ENCODE measurements at places on chromosomes 16 and 17. TPM values are rescaled to one million over a fixed set of nuclear protein-coding genes. Genes with fewer than 3 reads are reported as not detected.

- H3K4me3 ChIP-seq = no peak overlapping the region
- no peak for DNase-seq
- no peaks in the 10 kb centered on the region for H3K27me3 ChIP-seq
- H3K4me1 ChIP-seq = peaks cover 23% of the 10 kb centered on the region
- H3K36me3 ChIP-seq = no peaks in the 10 kb centered on the region
These were observed 10.8 kb downstream of the IGFBP4 start for GRCh38 chr17:40453881-40454612.

Gene MT4
- total RNA-seq = not detected

DNA sequence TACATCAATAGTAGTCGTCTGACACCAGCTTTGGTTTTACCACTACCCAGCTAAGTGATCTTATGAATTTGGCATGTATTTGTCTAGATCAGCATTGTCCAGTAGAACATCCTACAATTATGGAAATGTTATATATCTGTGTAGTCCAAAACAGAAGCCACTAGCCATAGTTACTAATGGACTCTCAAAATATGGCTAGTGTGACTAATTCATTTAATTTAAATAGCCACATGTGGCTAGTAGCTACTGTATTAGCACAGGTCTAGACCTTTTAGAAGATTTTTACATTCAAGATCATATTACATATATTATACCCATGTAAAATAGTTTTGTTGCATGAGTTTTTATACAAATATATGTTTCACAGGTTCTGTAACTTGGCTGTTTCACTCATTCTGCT, 27.0 kb upstream of the NFAT5 start:
- H3K4me1 ChIP-seq = no peaks in the 10 kb centered on the region
- no peaks in the 10 kb centered on the region for H3K36me3 ChIP-seq
- H3K4me3 ChIP-seq = no peak overlapping the region
- no peaks in the 10 kb centered on the region for H3K27me3 ChIP-seq

Gene RAB11FIP4
- 0.09 TPM for total RNA-seq

GRCh38 chr16:5054876-5055865, 10.6 kb downstream of the C16orf89 start:
- DNase-seq = no peak
- H3K27ac ChIP-seq = no peak overlapping the region
- H3K27me3 ChIP-seq = no peaks in the 10 kb centered on the region
- no peak overlapping the region for H3K4me3 ChIP-seq
- H3K36me3 ChIP-seq = no peaks in the 10 kb centered on the region

DNA sequence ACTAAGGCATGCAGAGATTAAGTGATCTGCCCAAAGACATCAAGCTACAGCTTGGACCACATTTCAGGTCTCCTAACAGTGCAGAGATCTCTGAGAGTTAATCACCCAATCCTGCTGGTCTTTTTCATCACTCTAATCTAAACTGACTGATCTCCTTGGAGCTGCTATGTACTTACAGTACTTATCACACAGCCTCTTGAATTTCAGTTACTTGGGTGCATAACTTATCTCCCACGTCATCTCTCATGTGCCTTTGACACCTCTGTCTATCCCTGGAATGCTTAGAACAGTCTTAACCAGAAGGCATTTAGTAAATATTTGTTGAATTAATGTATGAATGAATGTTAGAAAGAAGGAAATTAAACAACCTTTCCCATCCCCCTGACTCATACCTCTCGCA, 139.0 kb downstream of the SNX11 start:
- H3K4me1 ChIP-seq = no peaks in the 10 kb centered on the region

Gene KIF19
- 0.41 TPM for total RNA-seq

GRCh38 chr16:88550246-88550661, 19.9 kb upstream of the ZC3H18 start:
- H3K4me3 ChIP-seq = no peak overlapping the region
- no peaks in the 10 kb centered on the region for H3K4me1 ChIP-seq
- no peak for DNase-seq

DNA sequence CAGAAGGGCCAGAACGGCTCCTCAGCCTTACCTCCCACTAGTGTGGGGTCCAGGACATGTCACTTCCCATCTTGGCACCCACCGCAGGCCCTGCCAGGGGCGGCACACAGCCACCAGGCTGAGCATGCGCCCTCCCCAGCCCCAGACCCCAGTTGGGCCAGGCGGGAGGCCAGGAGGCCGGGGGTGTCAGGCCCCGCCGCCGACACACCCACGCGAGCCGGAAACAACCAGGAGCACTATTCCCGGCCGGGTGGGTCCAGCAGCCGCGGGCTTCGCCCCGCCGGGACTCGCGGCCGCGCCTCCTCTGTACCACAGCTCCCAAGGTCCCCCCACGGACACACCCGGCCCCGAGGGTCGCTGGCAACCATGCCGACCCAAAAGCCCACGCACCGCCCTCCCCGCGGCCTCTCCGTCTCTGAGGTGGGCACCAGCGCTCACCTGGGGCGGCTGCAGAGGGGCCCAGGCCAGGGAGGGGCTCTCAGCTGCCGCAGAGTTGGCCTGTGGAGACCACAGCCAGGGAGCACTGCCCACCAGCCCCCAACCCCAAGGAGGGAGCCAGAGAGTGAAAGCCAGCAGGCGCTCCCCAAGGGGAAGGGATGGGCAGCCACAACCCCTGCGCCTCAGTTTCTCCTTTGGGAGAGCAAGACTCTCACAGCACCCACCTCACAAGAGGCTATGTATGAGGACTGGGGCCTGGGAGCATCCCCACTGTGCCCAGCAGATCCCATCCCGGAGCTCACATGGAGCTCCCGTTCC, 18.0 kb downstream of the B9D1 start:
- no peak overlapping the region for H3K4me3 ChIP-seq
- H3K27ac ChIP-seq = no peak overlapping the region
- no peak for DNase-seq
- H3K36me3 ChIP-seq = no peaks in the 10 kb centered on the region
- no peaks in the 10 kb centered on the region for H3K27me3 ChIP-seq
- peaks cover 22% of the 10 kb centered on the region for H3K4me1 ChIP-seq

DNA sequence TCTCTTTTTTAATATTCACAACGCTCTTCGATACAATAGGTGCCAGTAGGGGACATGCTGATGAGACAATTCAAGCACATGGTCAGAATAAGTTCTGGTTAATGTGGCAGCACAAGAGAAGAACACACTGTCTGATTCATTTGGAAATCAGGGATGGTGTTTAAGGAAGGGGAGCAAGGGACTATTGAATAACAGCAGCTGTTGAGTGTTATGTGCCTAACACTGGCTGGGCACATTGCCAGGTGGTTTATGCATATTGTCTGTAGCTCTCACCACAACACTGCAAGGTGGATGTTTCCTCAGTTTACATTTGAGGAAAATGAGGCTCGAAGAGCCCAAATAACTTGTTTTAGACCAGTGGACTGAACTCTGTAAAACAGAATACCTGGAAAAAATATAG, 44.2 kb downstream of the LYRM9 start:
- DNase-seq = no peak
- no peaks in the 10 kb centered on the region for H3K36me3 ChIP-seq
- H3K4me3 ChIP-seq = no peak overlapping the region
- H3K27ac ChIP-seq = no peak overlapping the region
- no peaks in the 10 kb centered on the region for H3K4me1 ChIP-seq

- no peak for DNase-seq
- H3K27ac ChIP-seq = no peak overlapping the region
- no peaks in the 10 kb centered on the region for H3K4me1 ChIP-seq
- no peak overlapping the region for H3K4me3 ChIP-seq
These were observed 109.6 kb downstream of the CNTNAP4 start for GRCh38 chr16:76386784-76387183.

Gene PDIA2
- not detected for total RNA-seq

DNA sequence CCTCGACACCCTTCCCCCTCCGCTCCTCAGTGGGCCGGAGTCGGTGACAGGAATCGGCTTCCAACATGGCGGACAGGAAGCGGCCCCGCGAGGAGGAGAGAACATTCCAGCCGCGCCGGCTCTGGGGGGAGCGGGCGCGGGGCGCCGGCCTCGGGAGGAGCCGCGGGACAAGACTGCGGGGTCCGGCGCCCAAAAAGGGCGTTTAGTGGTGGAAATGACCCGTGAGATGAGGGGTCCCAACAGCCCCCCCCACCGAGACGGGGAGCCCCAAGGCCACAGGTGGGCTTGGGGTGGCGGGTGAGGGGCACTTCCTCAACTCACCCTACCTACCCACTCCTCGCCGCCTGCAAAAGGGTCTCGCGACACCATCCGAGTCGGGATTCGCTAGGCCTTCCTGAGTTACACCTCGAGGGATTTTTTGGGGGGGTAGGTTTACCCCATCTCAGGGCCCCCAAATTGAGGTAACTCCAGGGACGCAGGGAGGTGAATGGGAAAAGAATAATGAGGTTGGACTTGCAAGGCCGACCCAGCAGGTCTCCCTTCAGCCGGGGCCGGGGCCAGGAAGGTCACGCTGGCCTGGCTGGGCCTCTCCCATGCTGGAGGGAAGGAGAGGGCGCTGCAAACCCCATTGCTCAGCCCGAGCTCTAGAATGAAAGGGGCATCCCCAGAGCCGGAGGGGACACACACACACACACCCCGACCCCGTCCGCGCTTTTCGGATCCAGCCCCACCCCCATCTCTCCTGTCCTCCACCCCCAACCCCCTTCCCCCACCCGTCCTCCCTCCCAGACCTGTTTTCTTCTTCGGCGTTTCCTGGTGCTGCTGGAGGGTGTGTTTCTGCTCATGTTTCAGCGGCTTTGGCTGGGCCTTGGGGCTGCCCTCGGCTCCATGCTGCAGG, 707 bp downstream of the NUFIP2 start:
- H3K4me3 ChIP-seq = peak overlapping the region; percentile 97
- peak overlapping the region; percentile 99 for H3K27ac ChIP-seq
- DNase-seq = peak; percentile 28
- H3K4me1 ChIP-seq = peaks cover 33% of the 10 kb centered on the region
- no peaks in the 10 kb centered on the region for H3K36me3 ChIP-seq

- no peak overlapping the region for H3K4me3 ChIP-seq
- DNase-seq = no peak
- H3K27ac ChIP-seq = no peak overlapping the region
- no peaks in the 10 kb centered on the region for H3K27me3 ChIP-seq
These were observed 10.3 kb upstream of the MED13 start for GRCh38 chr17:62075308-62075815.

DNA sequence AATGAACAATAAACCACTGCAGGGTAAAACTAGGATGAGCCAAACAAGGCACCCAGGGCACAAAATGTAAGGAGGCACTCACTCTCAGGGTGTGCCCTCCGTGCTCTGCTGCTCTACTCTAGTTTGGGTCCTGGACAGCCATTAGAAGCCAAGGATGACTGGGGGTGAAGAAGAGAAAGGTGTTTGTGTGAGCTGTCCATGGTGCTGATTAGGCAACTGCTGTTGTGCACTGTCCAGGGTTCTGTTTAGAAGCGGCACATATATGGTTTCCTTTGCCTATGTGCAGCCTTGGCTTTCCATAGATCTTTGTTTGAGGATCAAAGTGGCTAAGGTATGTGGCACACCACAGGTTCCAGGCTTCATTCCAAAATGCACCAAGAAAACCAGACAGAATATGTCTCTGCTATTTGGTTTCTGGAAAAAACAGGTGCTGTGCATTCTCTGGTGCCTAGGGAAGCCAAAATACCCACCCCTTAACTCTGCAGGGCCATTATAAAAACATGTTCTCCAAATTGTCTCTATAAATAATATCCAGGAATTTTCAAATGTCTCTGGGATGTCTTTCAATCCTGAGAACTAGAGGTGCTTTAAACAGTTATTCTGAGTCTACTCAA, 123.5 kb downstream of the CBLN1 start:
- H3K27ac ChIP-seq = no peak overlapping the region
- no peak overlapping the region for H3K4me3 ChIP-seq
- H3K27me3 ChIP-seq = no peaks in the 10 kb centered on the region
- no peak for DNase-seq

DNA sequence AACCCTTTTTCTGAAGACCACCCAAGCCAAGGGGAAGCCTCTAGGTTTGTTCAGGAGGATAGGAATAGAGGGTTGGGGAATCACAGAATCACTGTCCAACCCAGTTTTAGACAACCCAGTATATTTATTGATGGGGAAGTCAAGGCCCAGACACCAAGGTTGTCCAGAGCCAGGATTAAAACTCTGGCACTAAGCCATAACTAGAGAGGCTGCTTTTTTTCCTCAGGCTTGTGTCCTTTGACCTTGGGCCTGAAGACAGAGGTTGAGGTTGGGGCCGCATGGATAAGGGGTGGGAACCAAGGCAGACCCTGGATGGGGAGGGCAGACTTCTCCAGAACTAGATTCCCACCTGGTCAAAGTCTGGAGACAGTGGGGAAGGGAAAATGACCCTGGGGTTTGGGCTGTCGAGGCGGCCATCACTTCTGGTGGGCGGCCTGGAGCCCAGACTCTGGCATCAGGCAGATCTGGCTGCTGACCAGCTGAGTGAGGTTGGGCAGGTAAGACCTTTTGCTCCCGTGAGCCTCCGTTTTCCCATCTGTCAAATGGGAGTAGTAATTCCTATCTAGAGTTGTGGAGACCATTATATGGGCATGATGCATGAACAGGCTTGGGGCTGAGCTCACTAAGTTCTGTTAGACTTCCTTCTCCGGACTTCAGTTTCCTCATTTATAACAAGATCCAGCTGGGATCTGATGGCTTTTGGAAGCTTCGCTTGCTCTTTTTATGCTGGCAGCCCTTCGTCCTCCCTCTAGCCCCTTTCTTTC, 17.9 kb downstream of the IGFBP4 start:
- H3K27ac ChIP-seq = no peak overlapping the region
- H3K36me3 ChIP-seq = no peaks in the 10 kb centered on the region
- no peak for DNase-seq

Gene PDILT
- not detected for total RNA-seq

DNA sequence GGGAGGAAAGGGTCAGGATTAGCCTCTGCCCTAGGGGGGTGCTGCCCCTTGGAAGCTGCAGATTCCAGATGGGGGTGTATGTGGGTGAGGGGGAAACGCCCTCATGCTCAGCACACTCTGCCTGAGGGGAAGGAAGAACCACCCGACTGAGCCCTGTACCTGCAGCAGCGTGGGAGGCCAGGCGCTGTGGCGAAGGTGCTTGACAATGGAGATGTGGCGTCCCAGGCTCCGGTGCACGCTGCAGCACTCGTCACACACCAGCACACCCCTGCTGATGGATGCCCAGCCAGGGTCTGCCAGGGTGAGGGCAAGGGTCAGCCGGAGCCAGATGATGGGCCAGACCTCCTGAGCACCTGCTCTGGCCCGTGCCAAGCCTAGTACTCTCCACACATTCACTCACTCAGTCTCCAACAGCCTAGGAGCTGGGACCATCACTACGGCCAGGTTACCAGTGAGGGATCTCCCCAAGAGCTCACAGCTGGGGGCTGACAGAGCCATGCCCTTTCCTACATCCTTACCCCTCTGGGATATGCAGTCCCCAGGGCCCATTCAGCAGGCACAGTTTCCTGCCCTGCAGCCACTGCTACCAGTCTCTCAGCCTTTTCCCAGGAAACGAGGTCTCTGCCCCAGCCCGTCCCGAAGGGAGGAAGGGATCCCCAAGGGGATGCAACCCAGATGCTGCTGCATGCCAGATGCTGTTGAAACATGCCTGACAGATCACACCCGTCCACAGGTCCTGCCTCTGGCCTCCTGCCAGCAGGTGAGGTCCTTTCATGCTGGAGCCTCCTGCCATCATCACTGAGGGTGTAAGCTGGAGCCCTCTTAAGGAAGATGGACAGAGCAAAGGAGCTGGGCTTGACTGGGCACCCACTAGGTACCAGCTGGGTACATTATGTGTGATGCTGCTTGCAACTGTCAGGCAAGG, 5.9 kb downstream of the GIT1 start:
- no peak overlapping the region for H3K4me3 ChIP-seq
- H3K27me3 ChIP-seq = no peaks in the 10 kb centered on the region
- peak overlapping the region; percentile 72 for H3K27ac ChIP-seq
- H3K36me3 ChIP-seq = peaks cover 37% of the 10 kb centered on the region
- peaks cover 57% of the 10 kb centered on the region for H3K4me1 ChIP-seq

All from gastrocnemius medialis (tissue), 4 donors.